Right cardiac atrium (tissue), 5 donors: ENCODE measurements at places on chromosomes 5 and 9. TPM values are rescaled to one million over a fixed set of nuclear protein-coding genes. Genes with fewer than 3 reads are reported as not detected.

KIF27 gene
- 0.75 TPM for polyA plus RNA-seq

GARIN3 gene
- not detected for polyA plus RNA-seq

RRAGA gene
- polyA plus RNA-seq = 89.4 TPM

GFI1B gene
- 0.16 TPM for polyA plus RNA-seq

ELAVL2 gene
- 0.07 TPM for polyA plus RNA-seq
